Stimulated activated CD8-positive, alpha-beta memory T cell treated with anti-CD3 and anti-CD28 coated beads, Interleukin-4, amount 100 ng/mL, for 1 hour (primary cell): ENCODE measurements at places on chromosomes 4 and X.

DNA sequence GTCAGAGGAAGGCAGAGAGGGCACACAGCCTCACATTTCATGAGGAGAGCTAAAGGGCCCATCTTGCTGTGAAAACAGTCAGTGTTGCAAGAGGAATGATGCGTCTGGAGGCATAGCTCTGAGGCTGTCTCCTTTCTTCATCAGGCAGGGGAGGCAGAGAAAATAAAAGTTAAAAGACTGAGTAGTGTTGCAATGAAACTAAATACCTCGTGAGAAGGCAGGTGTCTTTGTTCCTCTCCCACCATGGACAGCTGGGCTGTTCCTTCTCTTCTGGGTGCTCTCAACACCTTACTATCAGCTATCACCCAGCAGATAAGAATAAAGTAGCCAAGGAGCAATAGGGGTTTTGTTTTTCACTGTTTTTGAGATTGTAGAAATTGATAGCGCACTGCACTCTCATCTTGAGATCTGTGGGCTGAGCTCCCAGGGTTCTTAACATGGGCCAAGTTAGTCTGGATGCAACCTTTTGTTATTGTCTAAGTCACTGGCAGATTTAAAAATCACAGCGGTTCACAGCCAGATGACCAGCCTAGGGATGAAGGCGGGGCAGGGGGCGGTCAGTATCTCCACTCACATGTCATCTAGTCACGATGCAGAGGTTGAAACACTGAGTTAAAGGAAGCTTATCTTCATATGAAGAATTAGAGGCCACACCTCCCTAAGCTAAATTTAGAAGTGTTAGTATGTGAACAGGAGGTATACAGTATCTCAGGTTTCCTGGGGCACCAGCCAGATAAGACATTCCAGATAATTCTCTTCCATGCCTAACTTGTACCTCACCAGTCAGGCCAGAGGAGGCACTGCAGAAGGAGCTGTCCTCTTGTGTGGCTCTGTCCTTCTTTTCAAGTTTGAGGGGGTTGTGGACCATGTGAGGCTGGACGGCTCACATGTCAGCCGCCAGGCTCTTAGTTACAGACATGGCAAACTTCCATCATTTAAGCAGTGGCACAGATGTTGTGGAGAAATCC lies 36.9 kb downstream of the PARM1 start:
- no peak for DNase-seq

DNA sequence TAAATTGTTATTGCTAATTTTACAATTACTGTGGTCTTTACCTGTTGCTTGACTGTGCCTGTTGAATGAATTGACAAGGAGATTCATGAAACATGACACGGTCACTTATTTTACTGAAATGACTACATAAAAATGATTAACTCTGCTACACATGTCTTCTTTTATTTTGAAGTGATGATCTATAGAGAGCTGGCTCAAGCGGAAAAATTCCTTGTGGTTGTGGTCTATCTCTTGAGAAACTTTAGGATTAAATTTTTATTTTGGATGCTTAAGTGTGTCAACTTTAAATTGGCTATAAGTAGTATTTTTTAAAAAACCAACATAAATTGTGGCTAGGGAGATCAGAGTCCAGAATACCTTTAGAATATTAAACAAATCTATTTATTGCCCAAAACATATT lies 131.8 kb upstream of the PITX2 start:
- no peak for DNase-seq

DNA sequence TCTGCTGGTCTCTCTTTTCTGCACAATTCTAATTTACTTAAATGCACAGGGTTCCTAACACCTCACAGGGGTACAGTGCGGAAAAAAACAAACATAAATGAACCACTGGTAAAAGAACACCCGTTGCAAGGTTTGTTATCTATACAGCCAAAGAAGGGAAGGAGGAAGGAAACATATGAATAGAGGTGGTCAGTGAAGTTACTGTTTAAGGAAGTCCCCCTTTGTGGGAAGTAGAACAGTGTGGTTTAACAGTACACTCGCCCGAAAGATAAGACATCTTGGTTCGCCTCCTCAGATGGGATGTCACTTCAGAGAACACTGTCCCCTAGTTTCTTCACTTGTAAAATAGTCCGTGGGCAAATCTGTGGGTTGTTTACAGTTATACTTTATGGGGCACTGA lies 57.5 kb downstream of the TEC start:
- no peak for DNase-seq

DNA sequence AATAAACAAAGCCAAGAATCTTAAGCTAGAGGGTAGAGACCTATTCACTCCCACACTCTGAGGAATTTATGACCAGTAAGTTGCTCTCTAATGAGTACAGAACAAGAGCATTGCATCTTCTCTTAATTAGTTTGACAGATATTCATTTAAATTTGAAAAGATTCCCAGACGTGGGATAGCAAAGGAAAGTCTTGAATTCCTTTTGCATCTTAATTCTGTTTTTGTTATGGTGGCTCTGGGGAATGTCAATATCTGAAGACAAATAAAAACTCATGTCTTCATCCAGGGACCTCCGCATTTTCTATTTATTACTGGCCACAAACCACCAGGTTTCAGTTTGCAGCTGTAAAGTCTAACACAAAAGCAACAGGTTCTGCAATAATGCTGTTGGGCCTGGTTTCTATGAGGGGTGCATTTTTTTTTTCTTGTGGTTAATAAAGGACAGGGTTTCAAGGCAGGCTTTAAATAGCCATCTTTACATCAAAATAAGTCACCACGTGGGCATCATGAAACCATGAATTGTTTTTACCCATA lies 172.3 kb downstream of the SHROOM3 start:
- DNase-seq, result no peak

DNA sequence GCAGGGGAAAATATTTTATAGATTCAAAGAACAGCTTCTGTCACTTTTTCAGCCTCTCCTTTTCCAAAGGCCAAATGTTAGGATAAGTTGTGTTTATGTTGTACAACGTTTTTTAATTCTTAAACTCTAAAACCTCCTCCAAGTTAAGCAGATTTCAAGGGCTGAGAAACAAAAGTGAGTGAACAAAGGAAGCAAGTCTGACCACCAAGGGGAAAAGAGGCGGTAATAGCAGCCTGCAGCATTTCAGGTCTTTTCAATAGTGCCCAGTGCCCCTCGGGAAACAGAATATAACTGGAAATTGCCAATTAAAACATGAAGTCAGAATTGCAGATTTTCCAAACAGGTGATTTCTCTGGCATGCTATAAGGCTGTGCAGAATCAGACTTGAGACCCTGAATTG lies 510.0 kb upstream of the HTR2C start:
- no peak for DNase-seq

- DNase-seq, result no peak
Measured at GRCh38 chr4:7857238-7857701, 82.4 kb downstream of the AFAP1 start.

- DNase-seq, result no peak
Measured at GRCh38 chr4:169090484-169091215, 80.6 kb upstream of the CBR4 start.

- no peak for DNase-seq
Measured at GRCh38 chr4:72842323-72842722, 227.2 kb downstream of the COX18 start.

DNA sequence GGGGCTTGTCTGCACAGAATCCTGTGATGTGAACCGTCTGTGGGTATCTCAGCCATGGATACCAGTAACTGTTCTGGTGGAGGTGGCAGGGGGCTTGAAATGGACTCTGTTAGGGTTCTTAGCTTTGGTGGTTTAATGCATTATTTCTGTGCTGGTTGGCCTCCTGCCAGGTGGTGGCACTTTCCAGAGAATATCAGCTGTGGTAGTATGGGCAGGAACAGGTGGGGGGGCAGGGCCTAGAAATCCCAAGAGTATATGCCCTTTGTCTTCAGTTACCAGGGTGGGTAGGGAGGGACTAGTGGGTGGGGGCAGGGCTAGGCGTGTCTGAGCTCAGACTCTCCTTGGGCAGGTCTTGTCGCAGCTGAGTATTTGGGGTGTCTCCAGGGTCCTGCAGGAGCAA lies 106.7 kb downstream of the KIT start:
- no peak for DNase-seq

DNA sequence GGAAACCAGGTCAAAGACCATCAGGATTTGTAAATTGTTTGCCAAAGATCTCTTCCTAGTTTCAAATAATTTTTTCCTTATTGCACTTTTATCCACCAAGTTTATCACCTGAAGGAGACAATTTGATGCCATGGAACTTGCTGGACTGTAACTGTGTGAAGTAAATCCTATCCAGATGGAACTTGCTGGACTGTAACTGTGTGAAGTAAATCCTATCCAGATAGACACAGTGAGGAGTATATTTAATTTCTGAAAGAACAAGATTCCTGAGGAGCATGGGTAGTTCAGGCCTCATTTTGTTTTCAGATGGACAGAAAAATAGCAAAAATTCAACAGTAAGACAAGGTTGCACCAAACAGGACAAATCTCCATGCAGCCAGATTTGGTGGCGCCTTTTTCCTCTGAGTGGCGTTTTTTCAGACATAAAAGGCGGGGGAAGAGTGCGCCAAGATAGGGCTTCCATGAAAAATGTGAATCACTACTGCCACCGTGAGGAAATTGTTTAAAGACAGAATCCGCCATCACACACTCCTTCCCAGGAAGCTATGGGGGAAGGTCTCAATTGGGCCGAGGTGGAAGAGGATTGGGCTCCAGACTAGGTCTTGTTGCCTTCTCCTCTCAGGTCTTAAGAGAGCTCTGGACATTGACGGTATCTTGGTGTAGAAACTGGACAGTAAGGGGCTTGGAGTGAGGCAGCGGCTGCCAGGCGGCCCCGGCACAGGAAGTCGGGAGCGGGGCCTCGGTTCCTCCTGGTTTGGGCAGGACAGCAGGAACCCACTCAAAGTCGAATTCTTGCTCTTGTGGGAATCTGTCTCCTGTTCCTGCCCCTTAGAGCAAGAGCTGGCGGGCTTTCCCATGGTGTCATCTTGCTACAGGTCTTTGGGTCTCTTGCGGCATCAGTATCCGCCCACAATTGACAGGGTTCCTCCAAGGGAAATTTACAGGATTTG lies 234.7 kb downstream of the OR13H1 start:
- no peak for DNase-seq

DNA sequence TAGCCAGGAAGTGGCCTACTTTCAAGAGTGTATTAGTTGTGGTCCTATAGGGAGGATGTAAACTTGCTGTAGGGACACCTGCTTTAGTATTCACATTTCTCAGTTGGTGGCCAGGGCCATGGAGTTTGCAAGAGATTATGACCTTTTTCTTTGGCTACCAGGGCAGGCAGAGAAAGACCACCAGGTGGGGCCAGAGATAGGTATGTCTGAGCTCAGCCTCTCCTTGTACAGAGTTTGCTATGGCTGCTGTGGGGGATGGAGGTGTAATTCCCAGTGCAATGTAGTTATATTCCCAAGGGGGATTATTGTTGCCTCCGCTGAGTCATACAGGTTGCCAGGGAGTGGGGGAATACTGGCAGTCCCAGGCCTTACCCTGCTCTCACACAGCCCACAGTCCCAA lies 26.3 kb upstream of the DACH2 start:
- no peak for DNase-seq

GRCh38 chr4:168797194-168797593 lies 212.9 kb downstream of the CBR4 start:
- DNase-seq, result no peak

DNA sequence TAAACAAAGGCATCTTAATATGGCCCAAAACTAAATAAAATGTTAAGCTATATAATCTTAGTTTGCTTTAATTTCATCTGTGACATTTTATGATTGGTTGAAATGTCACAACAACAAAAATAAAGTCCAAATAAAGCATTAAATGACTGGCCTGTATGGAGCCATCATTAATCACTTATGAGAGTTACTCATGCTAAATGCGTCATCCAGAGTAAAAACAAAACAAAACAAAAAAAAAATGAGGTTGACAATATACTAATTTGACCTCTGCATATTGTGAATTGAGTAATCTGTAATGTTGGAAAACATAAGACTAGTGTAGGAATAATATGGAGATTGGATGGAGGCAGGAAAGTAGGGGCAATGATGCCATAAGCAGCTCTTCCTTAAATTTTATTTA lies 139.7 kb downstream of the MAPK10 start:
- no peak for DNase-seq

- DNase-seq, result no peak
Measured at GRCh38 chr4:52483186-52483890, 175.8 kb downstream of the USP46 start.

- no peak for DNase-seq
Measured at GRCh38 chr4:11297627-11298026, 131.1 kb downstream of the HS3ST1 start.

DNA sequence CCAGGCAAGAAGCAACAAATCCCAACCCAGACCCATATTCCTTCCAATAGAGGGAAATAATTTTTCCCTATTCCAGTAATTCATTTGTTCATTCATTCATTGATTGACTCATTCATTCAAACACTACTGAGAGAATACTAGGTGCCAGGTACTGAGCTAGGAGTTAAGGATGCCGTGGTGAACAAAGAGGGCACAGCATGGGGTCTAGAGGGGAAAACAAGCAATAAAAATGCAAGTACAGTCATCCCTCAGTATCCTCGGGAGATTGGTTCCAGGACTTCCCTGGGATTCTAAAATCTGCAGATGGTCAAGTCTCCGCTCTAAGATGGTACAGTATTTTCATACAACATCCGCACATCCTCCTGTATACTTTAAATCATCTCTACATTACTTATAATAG lies 18.7 kb downstream of the RASGEF1B start:
- DNase-seq, result no peak

DNA sequence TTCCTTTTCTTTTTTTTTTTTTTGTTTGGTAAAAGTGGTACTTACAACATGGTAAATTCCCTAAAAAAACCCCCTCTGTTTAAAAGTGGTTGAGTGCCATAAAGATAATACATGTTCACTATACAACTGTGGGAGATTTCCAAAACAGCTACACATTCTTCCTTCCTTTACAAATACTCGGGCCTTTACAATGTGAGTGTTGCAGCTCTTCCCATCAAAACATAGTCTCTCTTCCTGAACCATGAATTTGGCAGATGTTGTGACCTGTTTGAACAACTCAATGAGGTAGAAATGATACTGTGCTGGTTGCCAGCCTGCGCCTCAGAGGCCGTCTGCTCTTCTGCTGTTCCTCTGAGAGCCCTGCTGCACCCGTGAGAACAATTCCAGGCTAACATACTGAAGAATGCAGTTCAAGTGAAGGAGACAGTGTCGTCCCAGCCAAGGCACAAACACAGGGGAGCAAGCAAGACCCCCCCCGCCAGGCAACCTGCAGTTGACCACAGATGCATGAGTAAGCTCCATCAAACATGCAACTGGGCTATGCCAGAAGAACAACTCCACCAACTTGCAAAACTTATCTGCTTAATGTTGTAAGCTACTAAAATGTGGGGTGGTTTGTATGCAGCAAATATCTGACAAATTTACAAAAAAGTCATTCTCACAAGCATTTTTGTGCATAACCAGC lies 645.0 kb downstream of the PCDH7 start:
- DNase-seq, result no peak

- DNase-seq, result no peak
Measured at GRCh38 chr4:35963974-35964515, 280.3 kb downstream of the ARAP2 start.

DNA sequence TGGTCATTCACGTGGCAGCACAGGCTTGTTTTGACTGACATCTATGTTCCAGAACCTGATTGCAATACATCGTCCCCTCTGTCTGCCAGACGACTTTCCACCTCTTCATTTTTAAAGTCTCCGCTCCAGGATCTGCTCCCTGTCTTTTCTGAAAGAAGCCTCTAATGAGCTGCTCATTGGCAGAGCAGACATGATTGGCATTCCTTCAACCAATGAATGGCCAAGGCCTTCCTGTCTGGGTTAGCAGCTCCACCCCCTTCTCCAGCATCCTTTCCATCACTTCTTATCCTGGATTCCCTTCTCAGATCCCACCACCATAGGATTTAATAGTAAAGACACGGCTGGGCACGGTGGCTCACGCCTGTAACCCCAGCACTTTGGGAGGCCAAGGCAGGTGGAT lies 202.7 kb upstream of the KLF3 start:
- no peak for DNase-seq

- no peak for DNase-seq
Measured at GRCh38 chrX:81206476-81206875, 4.6 kb downstream of the SH3BGRL start.
